Stimulated activated CD4-positive, alpha-beta T cell treated with anti-CD3 and anti-CD28 coated beads, Interleukin-12 subunit alpha, Interleukin-12 subunit beta, amount 100 ng/mL, for 24 hours (primary cell): ENCODE measurements at places on chromosomes 5 and 9.
A peak's percentile ranks its signal among the peaks of the same experiment; 100 is the strongest.

DNA sequence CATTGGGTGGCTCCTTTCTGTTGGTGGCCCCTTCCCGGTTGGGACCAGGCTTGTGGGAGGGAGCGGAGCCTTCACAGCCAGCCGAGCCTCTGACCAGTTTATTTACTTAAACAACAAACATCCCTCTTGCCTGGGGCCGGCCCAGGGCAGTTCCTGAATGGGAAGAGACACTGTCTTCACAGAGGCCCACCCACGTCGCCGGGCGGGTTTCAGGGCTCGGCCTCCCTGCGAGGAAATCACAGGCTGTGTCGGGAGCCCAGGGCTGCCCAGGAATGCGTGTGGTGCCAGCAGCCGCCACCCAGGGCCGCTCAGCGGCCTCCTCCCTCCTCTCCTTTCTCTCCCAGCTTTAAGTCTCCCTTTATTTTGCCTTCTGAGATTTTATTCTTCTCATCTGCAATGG lies 132.5 kb downstream of the HSD17B3 start:
- DNase-seq: no peak

DNA sequence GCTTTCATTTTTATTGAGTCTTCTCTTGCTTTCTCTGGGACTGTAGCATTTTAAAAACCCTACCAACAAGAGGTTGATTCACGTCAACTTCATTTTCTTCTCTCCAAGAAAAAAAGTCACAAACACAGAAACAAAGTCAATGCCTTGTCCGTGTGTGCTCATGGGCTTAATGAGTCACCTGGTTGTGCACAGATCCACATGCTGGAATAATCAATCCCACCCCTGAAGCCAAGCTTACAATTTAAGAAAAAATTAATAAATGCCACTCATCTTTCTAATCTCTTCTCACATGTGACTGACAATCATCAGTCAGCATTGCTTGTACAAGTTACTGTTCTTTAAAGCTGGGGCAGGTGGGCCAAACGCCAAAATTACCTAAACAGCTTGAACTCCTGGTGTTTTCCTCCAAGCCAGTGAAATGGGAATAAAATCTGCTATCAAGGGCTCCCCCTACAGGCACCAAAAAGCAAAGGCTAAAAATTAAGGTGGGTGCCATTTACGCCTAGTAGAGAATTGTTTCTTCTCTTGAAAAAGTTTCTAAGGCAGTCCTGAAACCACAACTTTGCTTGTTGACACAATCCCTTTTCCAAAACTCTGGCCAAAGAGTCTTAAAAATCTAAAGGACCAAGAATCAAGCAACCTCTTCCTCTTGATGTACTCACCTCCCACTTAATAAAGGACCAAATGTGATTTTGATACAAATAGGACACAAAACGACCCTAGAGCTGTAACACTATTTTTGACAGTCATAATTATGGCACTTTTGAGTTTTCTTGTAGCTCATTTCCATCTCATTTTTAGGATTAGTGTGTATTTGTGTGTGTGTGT lies 21.3 kb downstream of the TRMO start:
- DNase-seq: no peak

GRCh38 chr5:103259705-103260355 lies 1.3 kb downstream of the MACIR start:
- DNase-seq: peak; percentile 4

DNA sequence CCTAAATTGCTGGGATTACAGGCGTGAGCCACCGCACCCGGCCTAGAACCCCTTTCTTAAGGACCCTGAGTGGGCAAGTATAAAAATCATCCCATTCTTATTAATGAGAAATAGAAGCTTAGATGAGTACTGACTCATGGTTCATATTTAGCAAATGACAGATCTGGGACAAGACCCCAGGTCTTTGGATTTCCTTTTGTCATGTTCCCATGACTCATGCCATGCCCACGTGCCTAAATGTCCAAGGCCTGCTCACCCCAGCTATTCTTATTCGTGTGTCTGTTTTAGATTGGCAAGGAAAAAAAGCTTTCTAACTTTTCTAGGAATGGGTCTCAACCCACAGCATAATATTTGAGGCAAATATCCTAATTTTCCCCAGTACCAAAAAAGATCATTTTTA lies 57.7 kb upstream of the RPS23 start:
- DNase-seq: no peak

- no peak for DNase-seq
Measured at GRCh38 chr5:143308731-143309130, 94.8 kb downstream of the NR3C1 start.

- DNase-seq: peak; percentile 18
Measured at GRCh38 chr5:16178745-16179372, 732 bp downstream of the MARCHF11 start.

DNA sequence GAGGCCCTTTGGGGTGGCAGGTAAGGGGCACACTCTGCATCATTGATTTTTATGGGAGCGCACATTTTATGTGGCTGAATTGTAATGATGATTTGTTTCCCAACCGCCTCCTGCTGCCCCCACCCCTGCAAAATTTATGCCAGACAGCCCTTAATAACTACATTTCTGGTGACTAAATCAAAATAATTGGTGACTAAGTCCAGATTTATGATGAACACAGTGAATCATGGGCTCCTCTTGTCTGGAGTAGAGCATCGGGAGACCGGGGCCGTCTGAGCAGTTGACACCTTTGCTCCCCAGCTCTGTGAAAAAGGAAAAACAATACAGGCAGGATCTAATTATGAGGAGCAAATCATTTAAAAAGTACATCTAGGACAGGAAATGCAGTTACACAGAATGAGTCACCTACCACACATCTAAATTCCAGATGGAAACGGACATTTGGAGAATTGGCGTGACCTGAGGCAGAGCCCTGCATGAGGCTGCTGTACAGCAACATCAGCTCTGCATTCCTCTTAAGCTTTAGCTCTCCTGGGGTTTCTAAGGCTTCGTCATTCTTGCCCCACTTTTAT lies 58.9 kb downstream of the DOCK2 start:
- no peak for DNase-seq

DNA sequence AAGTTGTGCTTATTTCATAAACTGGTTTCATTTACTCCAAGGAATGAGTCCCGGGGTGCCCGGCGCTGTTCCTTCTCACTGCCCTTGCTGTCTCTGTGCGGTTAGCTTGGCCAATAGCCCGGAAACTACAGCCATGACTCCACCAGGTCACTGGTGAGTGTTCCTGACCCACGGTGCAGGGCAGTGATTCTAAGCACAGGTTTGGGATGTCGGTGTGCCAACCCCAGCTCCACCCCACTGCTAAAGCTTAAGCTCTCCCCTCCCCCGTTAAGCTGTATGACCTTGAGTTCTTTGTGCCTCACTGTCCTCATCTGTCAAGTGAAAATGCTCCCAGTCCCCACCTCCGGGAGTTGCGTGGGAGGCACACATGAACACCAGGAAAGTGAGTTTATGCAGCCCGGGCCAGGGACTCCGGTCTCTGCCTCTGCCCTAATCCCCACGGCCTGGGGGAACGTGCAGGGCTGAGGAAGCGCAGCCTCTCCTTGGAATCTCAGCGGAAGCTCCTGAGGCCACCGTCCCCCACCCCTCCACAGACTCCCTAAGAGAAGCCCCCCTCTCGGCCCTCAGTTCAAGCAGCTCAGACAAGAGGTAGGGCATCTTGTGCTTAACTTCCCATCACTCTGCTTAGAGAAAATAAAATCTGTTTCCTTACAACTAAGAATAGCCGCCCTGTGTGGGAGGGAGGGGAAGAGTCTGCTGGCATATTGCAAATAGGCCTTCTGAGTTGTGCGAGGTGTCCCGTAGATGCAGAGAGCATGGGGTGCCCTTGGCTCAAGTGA lies 92.0 kb upstream of the RAI14 start:
- DNase-seq: no peak

DNA sequence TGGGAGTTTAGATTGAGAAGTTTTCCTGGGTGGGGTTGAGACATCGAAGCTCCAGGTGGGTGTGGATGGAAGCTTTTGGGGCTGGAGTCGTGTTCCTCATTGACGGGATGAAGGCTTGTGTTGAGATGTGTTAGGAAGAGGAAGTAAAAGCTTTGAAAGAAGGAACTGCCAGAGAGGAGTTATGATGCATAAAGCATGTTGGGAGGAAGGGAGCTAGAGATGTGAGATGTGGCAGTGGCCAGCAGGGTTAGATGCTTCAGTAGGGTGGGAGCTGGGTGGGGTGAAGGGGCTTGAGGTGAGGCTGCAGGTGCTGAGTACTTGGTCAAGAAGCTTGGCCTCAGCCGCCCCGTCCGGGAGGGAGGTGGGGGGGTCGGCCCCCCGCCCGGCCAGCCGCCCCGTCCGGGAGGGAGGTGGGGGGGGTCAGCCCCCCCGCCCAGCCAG lies 56.7 kb downstream of the HSPA4 start:
- no peak for DNase-seq
